ENCODE measurements at places on chromosomes 6 and 20.

DNA sequence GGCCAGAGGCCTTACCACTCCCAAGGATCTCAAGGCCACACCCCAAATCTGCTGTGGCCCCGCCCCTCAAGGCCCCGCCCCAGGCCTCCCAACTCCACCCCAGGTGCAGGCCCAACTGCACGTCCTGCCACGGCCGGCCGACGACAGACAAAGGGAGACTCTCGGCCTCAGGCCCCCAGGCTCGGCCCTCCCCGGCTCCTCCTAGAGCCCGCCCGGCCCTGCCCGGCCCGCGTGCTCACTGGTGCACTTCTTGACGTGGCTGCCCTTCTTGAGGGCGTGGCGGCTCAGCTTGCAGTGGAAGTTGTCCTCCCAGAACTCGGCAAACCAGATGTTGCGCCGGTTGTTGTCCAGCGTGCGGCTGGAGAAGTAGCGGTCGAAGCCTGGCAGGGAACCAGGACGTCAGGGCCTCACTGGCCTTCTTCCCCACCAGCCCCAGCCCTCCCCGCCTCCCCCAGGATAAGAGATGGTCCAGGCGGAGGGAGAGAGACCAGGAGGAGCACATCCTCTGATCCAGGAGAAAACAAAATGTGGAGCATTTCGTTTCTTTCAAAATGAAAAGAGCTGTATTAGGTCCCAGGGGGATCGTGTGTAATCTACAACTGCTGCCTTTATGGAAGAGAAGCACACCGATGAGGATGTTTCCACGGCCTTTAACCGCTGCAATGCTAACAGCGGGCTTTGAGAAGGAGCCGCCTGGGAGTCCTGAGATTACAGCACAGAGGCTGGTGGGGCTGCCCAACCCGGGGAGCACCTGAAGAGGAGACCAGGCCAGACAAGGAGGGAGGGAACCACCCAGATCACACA is 89.4 kb downstream of the GRM4 start:
- peak; percentile 41 for DNase-seq

GRCh38 chr6:121810158-121811032 is 374.9 kb downstream of the GJA1 start:
- DNase-seq: no peak

DNA sequence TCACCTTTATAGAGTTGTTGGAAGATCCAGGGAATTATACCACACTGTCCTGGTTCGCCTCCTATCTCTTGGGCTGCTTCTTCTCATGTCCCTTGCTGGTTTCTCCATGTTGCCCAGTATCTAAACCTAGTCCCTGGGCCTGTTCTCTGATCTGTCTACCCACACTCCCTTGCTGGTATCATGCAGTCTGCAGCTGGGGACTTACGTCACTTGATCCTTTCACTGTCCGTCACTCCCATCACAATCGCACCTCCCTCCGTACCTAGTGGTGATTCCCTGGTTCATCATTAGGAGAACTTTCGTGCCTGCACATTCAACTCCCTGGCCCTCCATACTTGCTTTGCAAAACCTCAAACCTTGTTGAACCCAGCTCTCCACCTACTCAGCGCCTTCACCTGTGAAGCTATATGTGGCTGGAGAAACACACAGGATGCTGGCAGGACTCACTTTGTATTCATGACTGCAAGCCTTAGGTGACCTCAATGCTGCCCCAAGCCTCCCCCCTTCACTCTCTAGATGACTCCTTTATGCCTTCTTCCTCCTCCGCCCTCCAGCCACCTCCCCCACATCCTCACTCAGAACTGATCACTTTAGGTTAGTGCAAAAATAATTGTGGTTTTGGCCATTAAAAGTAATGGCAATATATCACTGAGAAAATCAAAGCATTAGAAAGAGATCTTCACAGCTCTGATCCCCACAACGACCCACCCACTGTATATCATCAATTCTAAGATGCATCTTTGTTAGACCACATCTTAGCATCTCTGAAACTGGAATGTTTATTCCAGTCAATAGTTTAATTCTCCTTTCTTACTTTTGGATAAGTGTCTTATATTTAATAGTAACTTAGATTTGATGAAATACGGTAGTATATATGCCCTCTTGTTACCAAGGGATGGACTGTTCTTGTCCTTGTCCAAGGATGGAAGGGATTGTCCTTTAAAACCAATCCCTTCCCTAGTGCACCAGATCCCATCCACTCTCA is 26.4 kb downstream of the GDAP1L1 start:
- no peak for DNase-seq

- DNase-seq: no peak
Observed at GRCh38 chr6:133888929-133889556, at the start of gene TCF21. TCF21 (plus strand) TSS chr6:133889113; CDS start chr6:133889398, 285 bp downstream.

DNA sequence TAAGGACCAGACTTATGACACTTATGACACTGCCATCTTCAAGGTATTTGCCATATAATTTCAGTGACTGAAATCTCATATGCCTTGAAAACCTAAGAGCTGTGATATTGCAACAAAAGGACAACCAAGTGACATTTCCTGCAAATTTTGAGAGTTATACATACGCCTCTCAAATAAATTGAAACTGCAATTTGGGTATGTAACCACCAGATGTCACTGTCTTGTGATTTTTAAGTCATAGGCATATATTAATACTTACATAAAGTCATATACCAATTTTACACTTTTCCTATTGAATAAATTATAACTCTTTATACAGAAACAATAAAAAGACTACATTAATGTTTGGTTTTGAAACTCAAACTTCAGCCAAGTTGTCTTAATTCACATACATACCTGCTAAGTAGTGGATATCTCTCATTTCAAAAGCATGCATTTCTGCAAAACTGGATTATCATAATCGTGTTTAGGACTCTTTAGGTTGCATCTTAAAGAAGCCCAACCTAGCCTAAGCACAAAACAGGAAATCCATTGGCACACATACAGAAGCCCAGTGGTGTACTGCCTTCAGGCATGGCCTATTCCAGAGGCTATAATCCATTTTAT is 180.2 kb downstream of the PACRG start:
- no peak for DNase-seq

DNA sequence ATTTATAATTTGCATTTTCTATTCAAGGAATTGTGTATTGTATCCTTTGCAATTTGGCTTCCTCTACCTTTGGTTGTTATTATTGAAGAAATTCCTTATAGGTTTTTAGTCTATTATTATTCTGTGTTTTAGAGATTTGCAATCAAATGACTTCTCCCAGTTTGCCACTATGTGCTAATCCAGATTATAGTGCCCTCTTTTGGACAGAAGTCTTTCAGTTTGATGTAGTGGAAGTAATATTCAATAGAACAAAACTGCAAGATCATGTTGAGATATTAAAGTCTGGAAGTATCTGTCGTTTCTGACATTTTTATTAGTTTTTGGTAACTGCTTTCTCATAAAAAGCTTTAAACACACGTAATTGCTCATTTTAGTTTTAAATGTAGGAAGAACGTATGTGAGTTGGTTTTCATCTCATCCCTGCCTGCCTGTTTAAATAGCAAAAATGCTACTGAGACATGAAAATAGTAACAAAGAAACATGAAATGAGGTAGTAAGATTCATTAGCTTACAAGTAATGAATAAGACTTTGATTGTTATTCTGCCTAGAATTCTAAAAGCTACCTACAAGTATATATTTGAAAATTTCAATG is 72.8 kb downstream of the RTN4IP1 start:
- DNase-seq: no peak

- no peak for DNase-seq
Observed at GRCh38 chr6:121503589-121503991, 68.1 kb downstream of the GJA1 start.

- no peak for DNase-seq
Observed at GRCh38 chr6:166903500-166903899, 52.9 kb downstream of the RNASET2 start.

DNA sequence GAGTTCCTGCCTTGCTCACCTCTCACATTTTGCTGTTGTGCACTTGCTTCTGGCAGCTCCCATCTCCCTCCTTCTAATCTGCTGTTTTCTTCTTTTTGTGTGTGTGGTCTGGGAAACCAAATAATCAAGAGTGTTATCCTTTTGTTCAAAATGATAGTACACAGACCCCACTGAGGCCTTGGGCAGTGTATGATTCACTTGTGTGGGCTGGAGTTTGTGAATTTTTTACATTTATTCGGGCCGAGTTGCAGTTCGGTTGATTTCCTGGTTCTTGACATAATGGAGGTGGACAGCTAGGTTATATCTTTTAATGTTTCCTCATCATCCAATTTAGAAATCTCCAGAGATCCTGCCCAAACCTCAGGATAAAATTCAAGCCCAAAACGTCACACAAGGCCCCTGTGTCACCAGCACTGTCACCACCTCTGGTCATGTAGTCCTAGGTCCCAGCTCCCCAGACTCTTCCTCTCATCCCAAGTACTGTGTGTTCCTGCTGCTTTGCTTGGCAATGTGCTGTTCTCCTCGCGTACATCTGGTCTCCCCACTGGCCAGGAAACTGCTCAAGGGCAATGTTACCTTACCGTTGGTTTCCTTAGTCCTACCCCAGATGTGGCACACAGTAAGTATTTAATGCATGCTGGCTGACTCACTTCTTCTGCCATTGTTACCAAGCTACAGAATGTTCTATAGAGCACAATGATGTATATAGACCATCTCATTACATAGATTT is 55.7 kb upstream of the PHACTR2 start:
- no peak for DNase-seq

GRCh38 chr6:28081486-28081751 is 1.1 kb downstream of the ZNF165 start:
- no peak for DNase-seq

- no peak for DNase-seq
Observed at GRCh38 chr20:39879296-39879695, 809.7 kb downstream of the MAFB start.

- no peak for DNase-seq
Observed at GRCh38 chr6:12776291-12776690, 59.7 kb downstream of the PHACTR1 start.

DNA sequence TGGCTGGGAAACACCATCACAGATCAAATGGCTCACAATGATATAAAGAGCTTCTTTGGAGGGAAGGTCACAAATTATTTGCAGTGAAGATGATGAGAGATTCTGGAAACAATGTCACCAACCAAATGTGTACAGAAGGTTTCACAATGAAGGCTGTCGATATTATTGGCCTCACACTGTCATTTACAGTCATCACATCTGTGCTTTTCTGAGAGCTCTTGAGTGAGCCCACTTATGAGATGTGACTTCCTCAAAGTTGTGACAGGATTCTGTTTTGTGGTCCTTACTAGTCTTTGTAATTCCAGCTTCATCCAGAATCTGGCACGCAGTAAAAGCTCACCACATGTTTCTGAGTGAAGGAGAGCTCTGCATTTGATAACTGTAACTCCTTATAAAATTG is 133.6 kb downstream of the LMBRD1 start:
- DNase-seq: no peak

DNA sequence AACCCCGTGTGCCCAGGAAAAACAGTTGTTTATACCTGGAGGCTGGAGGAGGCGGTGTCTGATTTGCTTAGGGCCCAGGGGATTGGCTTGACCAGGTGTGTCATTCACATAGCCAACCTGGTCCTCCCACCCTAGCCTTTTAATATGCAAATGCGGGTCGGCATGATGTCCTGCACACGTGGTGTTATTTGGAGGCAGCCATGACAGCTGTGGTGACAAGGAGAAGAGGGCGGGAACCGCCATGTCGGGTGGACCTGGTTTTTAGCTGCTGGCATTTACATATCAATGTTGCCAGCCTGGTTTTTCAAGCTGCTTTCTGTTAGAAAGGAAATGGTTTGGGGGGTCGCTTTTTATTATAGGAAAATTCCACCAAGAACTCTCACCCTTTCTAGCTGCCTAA is 291.4 kb upstream of the QKI start:
- no peak for DNase-seq

- DNase-seq: no peak
Observed at GRCh38 chr20:33237989-33238388, 2.2 kb downstream of the BPIFA1 start.

DNA sequence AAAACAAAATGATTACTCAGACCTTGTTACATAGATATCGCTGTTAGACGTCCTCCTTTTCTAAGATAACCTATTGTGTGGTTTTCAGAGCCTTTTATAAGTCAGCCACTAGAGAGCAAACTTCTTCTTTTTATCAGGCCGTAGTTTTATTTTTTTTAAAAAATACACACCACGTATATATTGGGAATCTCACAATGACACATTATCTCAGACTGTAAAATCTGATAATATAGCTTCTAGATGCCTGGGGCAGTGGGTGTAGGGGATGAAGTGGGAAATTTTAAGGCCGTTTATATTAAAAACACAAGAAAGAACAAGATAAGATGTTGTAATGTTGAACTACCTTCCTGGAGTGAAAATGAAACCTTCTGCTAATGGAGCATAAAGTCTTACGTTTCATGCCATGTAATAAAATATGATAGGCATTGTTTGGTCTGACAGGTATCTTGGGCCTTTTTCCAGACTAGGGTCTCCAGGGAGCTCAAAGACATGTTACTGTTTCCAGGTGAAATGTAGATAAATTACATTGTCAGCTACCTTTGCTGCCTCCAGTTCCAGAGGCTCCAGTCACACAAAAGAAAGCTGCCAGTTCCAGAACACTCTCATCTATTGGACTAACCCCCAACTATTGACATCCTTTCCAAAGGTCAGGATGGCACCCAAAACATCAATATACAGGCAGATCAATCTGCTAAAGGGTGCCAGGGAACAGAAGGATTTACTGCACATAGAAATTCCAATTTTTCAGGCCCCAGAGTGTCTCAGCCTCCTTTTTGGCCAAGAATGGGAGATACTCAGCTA is 130.2 kb upstream of the AKIRIN2 start:
- no peak for DNase-seq

DNA sequence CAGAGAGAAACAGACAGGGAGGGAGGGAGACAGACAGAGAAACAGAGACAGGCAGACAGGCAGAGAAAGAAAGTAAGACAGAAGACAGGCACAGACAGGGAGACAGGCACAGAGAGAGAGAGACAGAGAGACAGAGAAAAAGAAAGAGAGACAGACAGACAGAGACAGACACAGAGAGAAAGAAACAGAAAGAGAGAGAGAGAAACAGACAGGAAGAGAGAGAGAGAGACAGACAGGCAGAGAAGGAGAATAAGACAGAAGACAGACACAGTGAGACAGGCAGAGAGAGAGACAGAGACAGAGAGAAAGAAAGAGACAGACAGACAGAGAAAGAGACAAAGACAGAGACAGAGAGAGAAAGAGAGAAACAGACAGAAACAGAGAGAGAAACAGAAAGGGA is 754.8 kb upstream of the DEFB115 start:
- DNase-seq: no peak

DNA sequence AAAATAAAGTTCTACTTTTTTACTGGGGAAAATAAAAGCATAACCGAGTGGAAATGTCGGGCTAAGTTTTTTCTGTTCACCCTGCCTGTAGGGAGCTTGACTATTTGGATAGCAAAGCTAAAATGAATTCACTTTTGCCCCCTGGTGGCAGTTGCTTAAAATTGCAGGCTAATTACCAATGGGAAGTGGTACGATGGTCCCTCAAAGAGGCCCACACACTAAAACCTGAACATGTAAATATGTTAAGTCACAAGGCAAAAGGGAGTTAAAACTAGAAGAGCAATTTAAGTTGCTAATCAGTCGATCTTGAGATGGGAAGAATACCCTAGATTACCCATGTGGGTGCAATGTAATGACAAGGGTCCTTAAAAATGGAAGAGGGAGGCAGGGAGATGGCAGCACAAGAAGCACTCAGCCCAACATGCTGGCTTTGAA is 916 bp upstream of the SUN5 start:
- DNase-seq: no peak

GRCh38 chr20:36742558-36742957 is 3.3 kb downstream of the NDRG3 start:
- no peak for DNase-seq

GRCh38 chr20:4056880-4057279 is 41.5 kb upstream of the RNF24 start:
- DNase-seq: no peak

Measured in BJ (cell line).